ENCODE measurements at places on chromosomes 7 and 10.

DNA sequence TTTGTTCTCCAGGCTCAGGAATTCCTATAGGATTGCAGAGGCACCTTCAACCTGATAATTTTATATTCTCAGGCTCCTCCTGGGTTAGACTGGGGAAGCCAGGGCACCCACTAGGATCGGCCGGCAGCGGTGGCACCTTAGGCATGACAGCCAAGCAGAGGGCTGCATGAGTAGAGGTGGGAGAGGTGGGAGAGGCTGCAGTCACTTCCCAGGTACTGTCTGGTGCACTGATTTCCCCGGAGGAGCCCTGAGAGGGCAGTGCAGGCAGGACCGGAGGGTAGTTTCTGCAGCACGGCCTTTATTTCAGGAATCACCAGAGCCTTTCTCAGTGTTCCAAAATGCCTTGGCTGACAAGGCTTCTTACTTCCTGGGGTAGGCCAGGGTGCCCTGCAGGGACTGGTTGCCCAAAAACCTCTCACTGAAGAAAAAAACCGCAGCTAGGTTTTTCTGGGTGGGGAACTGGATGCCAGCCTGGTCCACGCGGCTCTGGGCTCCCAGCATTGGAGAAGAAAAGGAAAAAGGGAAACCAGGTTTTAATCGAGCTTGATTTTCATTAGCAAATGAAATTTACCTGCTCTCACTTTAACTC, 3.6 kb upstream of the HOXA13 start:
- DNase-seq, result no peak

DNA sequence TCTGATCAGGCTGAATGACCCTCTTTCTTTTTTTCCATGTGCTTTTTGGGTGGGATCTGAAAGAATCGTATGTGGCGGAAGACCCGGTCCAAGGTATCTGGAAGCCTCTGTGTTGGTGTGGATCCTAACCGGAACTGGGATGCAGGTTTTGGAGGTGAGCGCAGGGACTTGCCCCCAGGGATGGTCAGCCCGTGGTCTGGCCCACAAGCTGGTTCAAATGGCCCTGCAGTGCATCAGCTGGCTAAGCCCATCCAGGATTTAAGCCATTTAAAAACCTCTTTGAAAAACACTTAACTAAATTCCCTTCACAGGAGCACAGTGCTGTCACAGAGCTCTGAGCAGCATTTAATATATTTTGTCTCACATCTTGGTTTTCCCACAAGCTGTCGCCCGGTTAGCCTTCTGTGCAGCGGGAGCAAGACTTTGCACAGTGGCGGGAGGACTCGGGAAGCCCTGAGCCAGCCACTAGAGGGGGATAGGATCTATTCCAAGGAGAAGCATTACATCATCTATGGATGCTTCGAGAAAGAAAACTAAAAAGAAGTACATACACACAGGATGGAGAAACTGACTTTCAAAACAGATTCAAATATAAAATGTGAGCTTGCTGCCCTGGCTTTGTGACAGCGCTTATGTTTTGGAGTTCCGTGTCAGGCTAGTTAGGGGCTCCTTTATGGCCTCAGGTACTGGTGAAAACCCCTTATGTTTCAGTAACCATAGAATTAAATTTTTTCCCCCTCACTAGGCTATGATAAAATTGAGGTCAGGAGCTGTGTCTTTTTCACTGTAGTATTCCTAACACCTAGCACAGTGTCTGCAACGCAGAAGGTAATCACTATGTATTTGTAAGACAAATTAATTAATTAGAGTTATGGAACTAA, 11.3 kb downstream of the CPA2 start:
- no peak for DNase-seq

DNA sequence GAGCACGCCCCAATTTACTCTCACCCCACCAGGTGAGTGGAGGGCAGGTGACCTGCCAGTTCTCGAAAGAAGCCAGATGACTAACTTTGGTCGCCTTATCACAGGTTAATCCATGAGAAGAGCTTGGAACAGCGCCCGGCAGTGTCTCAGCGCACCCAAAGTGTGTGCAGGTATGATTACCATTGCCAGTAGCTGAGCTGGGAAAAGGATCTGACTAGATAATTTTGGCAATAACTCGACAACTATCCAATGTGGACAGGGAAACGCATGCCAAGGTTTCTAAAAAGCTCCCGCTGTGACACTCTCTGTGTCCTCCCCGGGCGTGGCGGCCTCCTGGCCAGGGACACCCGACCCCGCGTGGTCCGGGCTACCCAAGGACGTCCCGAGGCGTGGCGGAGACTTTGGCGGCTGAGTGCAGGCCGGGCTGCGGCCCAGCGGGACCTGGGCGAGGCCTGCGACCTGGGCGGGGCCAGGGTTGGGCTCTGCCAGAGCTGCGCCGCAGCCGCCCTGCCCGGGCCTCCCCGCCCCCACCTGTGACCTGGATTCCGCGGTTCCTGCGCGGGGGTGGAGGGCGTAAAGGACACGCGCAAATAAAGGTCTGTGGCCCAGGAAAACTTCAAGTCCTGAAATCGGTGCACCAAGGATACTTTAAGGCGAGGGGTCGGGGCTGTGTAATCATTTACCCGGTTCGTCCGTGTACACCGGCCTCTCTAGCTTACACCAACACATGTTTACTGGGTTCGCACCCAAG, 13.7 kb upstream of the WAPL start:
- DNase-seq, result peak; percentile 10

GRCh38 chr7:45342236-45342635, 184.6 kb downstream of the RAMP3 start:
- DNase-seq, result no peak

DNA sequence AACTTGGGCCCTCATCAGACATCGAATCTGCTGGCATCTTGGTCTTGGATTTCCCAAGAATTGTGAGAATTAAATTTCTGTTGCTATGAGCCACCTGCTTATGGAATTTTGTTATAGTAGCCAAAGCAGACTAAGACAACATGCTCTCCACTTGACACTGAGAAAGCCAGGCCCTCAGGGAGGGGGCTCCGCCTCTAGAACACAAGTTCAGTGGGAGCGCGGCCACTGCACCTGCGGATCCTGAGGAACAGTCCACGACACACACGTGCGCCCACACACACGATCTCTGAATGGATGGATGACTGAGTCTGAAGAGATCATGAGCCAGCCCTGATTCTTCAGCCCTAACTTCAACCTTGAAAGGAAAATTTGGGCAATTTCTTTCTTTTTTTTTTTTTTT, 73.7 kb downstream of the CTBP2 start:
- no peak for DNase-seq
